CD4-positive, alpha-beta T cell treated with Interleukin-4 for 1 hour (primary cell): ENCODE measurements at places on chromosomes 16 and 17.

DNA sequence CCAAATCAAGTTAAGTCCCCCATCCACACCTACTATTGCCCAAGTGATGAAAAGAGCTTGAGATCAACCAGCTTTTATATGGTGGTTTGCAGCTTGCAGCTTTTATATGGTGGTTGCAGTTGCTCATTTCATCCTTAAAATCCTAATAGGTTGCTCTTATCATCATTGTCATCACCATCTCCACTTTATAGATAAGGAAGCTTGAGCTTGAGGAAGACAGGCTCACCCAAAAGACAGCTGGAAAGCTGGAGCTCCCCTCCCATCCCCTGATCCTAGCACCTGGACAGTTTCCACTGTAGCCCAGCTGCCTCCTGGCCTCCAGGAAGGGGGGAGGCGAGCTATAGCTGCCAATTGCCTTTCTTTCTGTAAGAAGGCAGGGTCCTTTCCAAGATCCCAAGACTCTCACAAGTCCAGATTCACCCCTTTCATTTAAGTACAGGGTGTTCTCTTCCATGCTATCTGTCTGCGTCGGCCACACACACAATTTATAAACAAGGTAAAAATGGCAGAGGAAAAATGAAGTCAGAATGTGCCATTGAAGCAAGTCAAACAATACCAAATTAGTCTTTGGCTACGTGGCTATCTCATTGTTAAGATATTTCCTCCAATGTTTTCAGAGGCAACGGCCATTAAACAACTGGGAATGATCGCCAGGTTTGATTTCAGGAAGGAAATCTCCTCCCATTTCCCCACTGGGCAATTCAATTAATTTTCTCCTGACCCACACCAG lies 63.3 kb downstream of the PECAM1 start:
- no peak for DNase-seq

GRCh38 chr17:72840019-72840418 lies 252.5 kb downstream of the SLC39A11 start:
- DNase-seq, result no peak

DNA sequence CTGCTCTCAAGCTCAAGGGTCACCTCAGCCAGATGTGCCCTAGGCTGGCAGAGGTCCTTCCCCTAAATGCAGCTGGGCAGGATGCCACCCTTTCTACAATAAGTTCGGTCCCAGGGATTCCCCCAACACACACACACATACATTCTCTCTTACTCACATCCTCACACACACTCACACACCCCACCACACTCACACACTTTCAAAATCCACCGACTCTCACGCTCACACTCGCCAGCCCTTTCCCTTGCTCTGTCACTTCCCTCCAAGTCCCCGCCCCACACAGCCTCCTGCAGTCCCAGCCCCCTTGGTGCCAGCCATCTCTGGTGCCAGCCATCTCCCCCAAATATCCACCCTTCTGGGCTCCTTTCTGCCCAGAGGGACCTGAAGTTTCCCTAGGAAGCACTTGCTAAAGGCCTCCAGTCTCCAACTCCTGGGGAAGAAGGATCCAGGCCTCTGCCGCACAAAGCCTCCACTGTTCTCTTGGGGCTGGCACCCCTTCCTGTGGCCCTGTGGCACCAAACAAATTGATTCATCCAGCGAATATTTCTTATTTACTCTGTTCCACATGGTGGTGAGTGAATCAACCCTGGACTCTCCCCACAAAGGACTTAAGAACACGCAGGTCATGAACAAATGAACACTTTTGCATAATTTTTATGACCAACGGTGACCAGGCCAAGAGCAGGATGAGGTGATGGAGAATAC lies 3.8 kb upstream of the USP36 start:
- DNase-seq, result peak; percentile 35

DNA sequence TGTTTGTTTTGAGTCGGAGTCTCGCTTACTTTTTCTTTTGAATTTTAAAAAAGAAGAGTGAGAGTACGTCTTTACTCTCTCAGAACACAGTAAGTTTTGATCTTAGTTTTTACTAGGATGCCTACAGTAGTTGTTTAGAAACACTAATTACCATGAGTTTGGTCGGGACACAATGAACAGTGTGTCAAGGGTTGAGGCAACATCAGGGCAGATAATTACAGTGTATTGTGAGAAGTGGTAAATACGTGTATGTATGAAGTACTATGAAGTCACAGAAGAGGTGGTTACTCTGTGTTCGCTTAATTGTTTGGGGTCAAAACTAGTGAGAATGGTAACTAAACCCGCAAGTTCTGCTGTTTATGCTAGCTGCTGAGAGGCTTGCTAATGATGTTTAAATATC lies 18.2 kb downstream of the PAFAH1B1 start:
- DNase-seq, result no peak

DNA sequence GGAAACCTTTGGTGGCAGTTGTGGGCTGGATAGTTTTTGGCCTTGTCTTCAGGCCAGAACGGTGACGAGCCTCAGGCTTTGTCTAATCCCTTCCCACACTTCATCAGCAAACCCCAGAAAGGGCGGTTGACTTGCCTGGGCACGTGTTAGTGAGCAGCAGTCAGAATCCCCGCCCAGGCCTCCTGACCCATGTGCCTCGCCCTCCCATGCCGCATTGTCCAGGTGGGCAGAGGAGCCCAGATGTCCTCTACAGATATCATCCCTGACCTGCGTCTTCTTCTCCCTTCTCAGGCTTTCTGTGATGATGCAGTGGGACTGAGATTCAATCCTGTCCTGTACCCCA lies 82.5 kb downstream of the OR1D5 start:
- DNase-seq, result no peak
